ENCODE measurements at places on chromosomes 1 and 21. TPM values are rescaled to one million over a fixed set of nuclear protein-coding genes. Genes with fewer than 3 reads are reported as not detected.

Gene FLVCR1
- polyA plus RNA-seq: 30.8 TPM

- no peak for DNase-seq
Observed at GRCh38 chr21:31386006-31386405, 41.9 kb upstream of the TIAM1 start.

- no peak for DNase-seq
Observed at GRCh38 chr1:4654764-4655673, 610 bp downstream of the AJAP1 start.

DNA sequence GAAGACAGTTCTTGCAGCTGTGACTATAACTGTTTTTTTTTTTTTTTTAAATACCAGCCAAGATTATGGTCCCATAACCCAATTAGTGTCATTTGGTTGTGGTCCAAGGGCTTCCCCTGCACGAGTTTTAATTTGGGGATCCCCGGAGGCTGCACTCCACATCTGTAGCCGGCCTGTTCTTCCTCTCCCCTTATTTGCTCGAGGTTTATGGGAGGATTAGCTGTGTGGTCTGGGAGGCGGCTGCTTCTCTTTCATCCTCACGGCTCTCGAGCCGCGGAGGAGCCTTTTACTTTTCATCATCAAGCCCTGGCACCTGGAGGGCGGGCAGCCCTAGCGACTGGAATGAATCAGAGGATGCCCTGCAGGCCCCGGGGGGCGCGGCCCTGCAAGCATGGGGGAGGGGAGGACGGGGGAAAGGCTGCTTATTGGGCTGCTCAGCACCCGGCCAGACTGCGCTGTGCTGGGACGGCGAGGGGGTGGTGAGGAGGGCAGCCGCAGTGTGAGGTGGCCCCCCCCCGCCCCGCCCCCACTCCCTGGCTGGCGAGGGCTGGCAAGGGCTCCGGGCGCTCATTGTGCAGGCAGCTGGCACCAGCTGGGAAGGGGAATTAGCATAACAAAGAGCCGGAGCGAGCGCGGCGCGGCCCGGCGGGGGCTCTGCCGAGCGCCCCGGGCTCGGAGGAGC, 18.5 kb downstream of the SERTAD4 start:
- no peak for DNase-seq

- no peak for DNase-seq
Observed at GRCh38 chr1:230735447-230735846, 11.7 kb upstream of the CAPN9 start.

DNA sequence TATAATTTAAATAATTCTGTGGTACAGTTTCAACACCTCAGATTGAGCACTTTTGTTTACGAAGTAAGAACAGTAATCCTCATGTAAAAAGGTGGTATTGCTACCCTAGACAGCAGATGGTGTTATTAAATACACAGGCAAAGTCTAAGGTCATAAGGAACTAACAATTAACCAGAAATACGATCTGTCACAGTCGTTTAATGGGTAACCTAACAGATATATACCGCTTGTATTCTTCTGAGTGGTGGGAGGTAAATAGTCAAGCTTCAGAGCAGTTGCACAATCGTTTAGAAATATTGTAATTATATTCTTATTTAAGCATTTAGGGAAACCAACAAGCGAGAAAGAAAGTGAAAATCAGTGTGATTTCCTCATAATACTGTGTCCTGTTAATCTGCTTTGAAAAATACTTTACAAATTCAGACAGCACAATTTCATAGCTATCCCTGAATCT, 9.8 kb upstream of the IRF2BP2 start:
- no peak for DNase-seq

Gene HMCN1
- 46.4 TPM for polyA plus RNA-seq

DNA sequence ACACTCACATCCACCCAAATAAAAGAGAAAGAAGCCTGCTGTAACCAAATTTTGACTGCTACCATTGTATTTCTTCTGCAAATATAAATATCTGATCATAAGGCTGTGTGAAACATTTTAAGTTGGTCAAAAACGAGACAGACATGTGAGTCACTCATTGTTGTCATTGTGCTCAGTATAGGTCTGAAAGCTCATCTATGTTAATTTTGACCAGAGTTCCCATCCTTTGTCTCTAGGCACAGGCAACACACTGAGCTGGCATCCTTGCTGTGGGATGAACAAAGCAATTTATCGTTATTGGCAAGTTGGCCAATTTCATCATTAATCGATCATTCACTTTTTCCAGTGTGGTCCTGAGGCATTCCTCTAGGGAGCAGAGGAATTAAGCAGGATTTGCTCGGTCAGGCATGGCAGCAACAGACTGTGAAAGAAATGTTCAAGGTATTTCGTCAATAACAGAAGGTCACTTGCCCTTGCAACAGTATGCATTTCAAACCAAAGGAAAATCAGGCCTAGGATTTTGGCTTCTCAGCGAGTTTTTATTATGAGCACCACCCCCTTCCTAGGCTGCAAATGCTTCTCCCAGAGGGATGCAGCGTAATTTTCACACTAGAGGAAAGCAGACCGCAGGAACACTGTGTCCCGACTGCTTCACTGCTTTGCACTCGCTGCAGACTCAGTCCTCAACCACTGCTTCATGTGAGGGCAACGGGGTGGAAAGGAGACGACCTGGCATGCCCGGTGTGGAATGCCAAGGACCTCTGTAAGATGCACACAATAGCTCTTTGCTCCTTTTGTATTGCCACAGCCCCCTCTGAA, 87.9 kb upstream of the SMYD2 start:
- DNase-seq: no peak

GRCh38 chr1:119006406-119007279, 18.5 kb upstream of the TBX15 start:
- DNase-seq: no peak

Gene TAS1R1
- polyA plus RNA-seq: 0.15 TPM

GRCh38 chr1:158534496-158534895, 19.7 kb downstream of the OR6Y1 start:
- DNase-seq: no peak

Gene TNFRSF9
- polyA plus RNA-seq: 0.17 TPM

Gene SGIP1
- polyA plus RNA-seq: 14.8 TPM

Gene MORN1
- polyA plus RNA-seq: 8.2 TPM

DNA sequence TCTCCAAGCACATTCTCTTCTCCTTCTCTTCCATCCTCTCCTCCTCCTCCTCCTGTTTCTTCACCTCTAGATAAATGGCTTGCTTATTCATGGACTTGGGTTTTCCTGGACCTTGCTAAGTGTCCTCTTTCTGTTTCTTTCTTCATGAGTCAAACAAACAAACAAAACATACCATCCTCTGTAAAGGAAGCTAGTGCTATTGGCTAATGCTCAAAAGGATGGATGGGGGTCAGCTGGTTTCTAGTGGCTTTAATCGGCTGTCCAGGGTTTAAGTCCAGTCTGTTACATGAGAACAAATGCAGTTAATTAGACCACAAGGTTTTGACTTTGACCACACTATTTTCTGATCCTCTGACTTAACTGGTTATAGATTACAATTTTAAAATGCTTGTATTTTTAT, 83.8 kb upstream of the TSPAN2 start:
- DNase-seq: no peak

Gene CNTN2
- polyA plus RNA-seq: 1.6 TPM

DNA sequence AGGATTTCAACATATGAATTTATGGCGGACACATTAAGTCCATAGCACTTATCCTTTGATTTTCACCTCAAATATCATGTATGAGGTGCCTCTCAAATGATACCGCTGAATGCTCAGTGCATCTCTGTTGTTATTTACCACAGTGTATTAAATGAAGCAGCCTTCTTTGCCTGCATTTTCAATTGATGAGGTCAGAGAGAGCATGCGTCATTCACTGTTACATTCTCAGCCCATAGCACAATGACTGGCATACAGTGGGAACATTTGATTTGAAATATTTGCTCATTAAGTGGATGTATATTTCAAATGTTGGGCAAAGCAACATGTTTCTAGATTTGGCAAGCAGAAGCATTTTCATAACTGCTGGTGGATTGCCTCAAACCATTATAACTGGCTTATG, 45.7 kb downstream of the LRRC7 start:
- DNase-seq: no peak

Gene TRIM46
- polyA plus RNA-seq: 2.9 TPM

Gene FCRL4
- not detected for polyA plus RNA-seq

Gene AMY1C
- not detected for polyA plus RNA-seq

DNA sequence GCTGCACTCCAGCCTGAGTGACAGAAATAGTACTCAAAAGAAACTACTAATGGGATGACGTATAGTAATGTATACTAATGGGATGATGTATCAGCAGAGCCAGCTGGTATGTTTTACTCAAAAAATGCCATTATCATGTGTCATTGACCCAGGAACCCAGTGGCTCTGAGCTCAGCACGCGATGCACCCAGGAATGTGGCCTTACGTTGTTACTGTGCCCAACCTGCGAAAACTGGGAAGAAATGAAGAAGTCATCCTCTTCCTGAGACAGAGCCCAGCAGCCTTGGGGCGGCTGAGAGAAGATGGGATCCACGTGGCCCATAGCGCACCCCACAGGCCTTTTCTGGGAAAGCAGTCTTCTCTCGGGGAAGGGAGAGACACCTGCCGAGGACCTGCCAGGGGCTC, 8.8 kb downstream of the UBE2J2 start:
- DNase-seq: no peak
